Neural progenitor cell (in vitro differentiated cells): ENCODE measurements at places on chromosomes 1 and 21. TPM values are rescaled to one million over a fixed set of nuclear protein-coding genes. Genes with fewer than 3 reads are reported as not detected.

DNA sequence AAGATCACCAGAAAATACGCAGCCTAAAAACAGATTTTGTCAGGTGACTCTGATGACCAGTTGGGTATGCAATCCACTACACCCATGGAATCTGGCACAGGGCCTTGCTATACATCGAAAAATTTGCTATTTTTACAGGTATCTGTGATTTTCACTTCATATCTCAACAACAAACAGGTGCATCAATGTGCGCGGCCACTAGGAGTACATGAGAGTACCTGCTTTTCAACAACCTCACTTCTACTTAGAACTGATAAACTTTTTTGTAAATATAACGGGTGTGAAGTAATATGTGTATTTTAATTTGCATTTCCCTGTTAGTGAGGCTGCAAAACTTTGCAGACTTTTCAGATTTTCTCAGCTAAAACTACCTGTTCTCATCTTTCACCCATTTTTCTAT lies 80.8 kb downstream of the SLC45A1 start:
- DNase-seq: no peak

GRCh38 chr1:1182491-1183220 lies 9.0 kb downstream of the TTLL10 start:
- peak; percentile 1 for DNase-seq

GRCh38 chr21:44420416-44421205 lies 34.7 kb upstream of the LRRC3 start:
- no peak for DNase-seq

GRCh38 chr1:84907095-84907827 lies 14.3 kb upstream of the LPAR3 start:
- no peak for DNase-seq

GRCh38 chr1:41343790-41344699 lies 17.2 kb upstream of the FOXO6 start:
- DNase-seq: peak; percentile 1

DNA sequence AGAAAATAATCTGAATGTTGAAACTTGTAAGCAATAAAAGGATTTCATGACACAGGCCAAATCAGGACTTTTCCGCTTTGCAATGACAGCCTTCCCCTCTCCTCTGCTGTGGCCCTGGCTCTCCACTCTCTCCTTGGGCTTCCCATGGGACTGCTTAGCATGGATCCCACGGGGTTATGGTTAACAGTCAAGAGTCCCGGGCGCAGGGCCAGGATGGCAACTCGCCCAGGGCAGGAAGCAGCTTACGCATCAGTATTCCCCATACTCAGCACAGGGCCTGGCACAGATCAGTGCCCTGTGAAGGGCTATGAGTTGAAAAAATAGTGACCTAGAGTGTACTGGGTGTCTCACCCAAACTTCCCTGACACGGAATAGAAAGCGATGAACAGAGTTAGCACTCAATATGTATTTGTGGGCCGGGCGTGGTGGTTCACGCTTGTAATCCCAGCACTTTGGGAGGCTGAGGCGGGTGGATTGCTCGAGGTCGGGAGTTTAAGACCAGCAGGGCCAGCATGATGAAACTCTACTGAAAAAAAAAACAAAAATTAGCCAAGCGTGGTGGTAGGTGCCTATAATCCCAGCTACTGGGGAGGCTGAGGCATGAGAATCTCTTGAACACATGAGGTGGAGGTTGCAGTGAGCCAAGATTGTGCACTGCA lies 29.1 kb upstream of the GRHL3 start:
- no peak for DNase-seq

- DNase-seq: peak; percentile 80
These were observed 121.2 kb downstream of the SLC45A1 start for GRCh38 chr1:8439015-8439702.

The CBS gene
- 56.9 and 118 TPM in 2 replicates for total RNA-seq

The UBASH3A gene
- total RNA-seq: not detected in 2 replicates

The OR2T35 gene
- total RNA-seq: not detected in 2 replicates
